ENCODE measurements at places on chromosomes 12 and 14.

GRCh38 chr12:43758247-43758727 is 303 bp downstream of the PUS7L start:
- DNase-seq, result no peak

GRCh38 chr12:81468206-81468605 is 290.9 kb downstream of the PPFIA2 start:
- no peak for DNase-seq

DNA sequence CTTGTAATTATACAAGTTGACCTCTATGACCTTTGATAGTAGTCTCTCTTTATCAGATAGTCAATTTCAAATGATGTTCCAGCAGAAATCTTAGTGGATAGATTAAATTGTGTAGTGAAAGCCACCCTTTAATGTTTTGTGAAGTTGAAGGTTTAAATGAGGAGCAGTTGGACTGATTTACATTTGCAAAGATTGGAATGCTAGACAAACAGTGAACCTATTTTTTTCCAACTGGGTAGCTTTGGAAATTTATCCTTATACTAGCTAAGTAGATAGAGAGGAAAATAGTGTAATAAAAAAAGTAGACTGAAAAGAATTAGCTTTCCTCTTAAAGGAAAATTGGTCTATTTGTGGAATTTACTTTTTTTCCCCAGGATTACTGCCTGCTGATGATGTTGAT is 53.7 kb downstream of the LMO3 start:
- no peak for DNase-seq

DNA sequence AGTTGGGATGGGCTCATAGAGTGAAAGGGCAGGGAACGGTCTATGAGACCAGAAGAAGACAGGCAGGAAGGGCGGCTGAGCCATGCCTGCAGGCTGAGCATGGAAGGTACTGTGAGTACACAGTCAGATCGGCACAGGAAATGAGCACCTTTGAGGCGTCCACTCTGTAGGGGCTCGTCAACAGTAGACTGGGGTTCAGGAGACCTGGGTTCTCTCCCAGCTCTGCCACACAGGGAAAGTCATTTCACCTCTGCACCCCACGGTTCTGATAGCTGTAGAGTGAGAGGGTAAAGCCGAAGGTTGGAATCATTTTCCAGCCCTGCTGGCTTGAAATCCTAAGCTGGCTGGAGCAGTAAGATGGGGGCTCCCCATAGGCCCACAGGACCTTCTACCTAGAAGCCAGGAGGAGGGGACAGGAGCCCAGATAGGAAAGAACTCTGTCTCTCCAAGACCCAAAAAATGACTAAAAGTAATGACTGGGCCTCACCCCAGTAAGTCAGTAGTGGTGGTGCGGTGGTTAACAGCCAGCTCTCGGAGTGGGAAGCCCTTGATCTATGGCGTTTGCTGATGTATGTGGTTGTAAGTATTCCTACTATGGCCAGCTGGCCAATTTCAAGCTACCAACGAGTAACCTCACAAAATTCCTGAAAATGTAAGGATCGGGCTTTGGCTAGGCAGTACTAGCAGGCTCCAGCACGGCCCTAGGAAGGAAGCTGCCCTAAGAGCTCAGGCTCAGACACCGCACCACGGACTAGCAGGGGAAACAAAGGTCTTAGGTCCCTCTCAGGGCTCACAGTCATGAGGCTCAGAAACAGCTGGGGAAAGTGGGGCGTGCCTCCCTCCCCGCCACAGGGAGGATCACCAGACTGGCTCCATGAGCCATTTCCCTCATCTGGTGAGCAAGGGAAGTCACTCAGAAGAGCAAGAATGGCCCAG is 10.3 kb upstream of the CD27 start:
- DNase-seq, result no peak

- DNase-seq, result no peak
Observed at GRCh38 chr12:103318566-103318965, 177.2 kb downstream of the C12orf42 start.

DNA sequence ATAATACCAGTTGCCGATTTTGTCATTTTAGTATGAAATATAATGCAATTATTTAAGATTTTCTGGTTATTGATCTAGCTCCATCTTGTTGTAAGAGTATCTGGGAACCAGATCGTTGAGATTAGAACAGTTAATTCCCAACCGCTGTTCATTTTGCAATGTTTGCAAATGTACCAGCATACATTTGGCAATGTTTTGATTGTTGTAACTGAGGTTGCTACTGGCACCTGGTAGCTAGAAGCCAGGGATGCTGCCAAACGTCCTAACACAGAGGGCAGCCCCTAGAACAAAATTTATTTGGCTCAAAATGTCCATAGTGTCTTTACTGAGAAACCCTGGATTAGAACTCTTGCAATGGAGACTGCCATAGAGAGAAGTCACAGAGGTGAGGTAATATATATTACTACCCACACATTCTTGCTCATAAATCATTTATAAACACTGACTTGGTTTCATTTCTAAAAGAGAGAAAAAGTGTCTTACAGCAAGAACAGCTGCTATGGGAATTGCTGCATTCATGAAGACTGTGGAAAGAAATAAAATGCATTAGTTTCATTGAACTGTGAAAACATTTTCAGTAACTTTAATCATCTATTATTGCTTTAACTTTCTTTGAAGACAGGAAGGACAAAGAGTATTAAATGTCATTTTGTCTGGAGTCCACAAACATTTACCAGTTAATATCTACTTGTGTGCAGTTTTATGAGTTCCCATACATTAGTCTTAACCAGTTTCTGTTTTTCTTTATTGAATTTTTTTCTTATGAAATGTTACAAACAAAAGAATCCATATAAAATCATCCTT is 46.2 kb downstream of the ABCC9 start:
- DNase-seq, result peak; percentile 79

DNA sequence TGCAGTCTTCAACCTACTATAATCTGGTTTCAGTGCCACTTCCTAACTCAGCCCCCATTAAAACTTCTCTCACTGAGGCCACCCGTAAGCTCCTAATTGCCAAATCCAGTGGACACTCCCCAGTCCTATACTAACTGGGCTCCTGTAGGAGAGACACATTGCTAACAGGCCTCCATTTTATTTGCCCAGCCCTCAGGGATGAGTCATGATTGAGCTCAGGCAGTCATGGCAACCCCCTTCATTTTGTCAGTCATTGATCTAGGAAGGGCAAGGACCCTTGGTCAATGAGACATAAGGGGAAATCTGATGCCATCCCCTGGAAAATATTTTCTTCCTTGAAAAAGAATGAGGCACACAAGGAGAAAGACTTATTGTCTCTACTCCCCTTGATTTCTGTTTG is 70.1 kb upstream of the HIF1A start:
- no peak for DNase-seq

GRCh38 chr12:65492998-65493912 is 214.8 kb downstream of the MSRB3 start:
- DNase-seq, result no peak

DNA sequence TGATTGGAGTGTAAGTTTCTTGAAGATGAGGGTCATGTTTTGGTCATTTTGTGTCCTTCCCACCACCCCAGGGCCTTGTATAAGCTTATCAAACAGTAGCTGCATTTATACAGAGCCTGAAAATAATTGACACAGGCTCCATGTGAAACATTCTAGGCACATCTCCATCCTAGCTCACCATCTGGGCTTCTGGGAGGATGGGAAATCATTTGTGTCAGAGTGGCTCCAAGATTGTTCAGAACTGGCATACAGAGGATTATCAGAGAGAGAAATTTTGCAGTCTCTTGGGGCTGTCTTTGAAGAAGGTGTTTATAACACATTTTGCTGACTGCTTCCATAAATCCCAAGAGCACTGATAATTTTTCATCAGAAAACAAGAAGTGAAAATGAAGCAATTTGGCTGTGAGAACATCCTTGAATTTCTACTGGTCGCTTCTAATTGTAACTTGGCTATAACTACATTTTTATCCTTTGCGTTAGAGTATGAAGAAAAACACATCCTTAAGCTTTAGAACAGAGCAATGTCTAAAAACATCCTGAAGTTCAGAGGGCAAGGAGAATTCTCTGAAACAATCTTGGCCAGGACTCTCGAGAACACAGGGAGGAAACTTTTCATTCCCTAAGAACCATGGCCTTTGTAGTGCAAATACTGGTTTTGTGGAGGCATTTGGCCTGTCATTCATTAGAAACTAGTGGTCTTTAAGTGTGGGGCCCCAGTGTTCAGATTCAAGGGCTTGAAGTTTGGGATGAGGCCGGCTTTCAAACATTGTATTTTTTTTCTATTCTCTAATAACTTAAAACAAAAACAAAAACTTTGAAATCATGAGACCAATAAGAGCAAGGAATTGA is 151.1 kb downstream of the DACT1 start:
- DNase-seq, result no peak

DNA sequence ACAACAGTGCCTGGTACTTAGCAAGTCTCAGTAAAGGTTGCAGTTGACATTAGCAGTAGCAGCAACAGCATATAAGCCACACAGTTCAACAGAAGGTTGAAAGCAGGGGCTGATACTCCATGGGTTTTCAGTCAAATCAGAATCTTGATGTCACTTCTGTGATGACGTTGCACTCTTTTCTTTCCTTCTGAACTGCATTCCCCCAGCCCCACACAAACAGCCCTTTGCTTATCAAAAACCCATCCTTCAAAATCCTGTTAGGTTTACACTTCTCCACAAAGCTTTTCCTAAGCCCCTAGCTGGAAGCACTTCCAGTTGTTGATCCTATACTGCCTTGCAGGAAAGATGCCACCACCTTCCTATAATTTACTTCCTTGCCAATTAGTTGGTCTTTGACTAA is 34.0 kb upstream of the KCNK13 start:
- DNase-seq, result no peak

- DNase-seq, result no peak
Observed at GRCh38 chr14:73792481-73792880, 59.1 kb upstream of the PTGR2 start.

DNA sequence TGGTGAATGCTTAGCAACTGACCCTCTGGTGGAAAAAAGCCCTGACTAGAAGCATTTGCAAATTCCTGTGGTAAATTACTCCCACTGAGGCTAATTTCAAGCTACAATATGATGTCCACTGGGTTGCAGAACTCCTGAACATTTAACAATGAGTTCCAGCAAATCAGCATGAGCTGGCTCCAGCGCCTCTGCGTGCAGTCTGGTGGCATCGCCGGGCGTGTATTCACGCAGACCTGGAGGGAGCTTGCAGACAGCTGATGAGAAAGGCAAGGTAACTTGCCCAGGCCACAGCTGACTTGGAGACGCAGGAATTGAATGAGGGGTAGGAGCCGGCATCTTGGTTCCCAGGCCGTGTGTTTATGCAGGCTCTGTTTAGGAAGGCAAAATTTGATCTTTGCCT is 45.1 kb upstream of the KCNA1 start:
- DNase-seq, result no peak

- DNase-seq, result no peak
Observed at GRCh38 chr12:65882486-65882885, 58.2 kb downstream of the HMGA2 start.

DNA sequence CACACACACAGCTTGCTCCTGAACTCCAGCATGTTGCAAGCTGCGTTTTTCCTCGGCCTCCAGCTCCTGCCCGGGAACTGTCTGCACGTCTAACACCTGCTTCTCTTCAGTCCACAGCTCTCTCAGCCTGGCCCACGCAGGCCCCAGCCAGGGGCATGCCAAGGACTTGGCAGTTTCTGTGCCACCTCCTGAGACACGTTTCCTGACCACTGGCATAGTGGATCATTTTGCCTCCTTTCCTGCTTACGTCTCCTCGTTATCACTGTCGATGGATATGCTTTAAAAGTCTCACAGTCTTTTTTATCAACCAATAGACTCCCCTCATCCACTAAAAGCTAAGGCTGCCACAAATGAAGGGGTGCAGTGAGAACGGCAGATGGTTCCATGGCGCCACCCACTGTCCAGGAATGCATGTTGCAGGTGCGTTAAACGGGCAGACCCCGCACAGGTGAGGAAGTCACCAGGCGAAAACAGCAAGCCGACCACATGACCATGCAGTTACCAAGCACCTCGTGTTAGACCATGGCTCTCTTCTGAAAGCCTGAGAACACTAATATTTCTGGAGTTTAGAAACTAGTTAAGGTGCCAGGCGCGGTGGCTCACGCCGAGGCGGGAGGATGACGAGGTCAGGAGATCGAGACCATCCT is 14.7 kb upstream of the TEAD4 start:
- no peak for DNase-seq

- no peak for DNase-seq
Observed at GRCh38 chr12:19483727-19484126, 44.4 kb downstream of the AEBP2 start.

- no peak for DNase-seq
Observed at GRCh38 chr12:121628037-121628436, 1.7 kb downstream of the ORAI1 start.

- no peak for DNase-seq
Observed at GRCh38 chr14:106044949-106045596, 518.7 kb downstream of the TMEM121 start.

GRCh38 chr12:13273850-13274249 is 77.3 kb downstream of the EMP1 start:
- DNase-seq, result no peak

GRCh38 chr12:132161036-132161781 is 17.0 kb downstream of the NOC4L start:
- DNase-seq, result no peak

- DNase-seq, result peak; percentile 81
Observed at GRCh38 chr14:24132061-24132685, 1.7 kb downstream of the FITM1 start.

DNA sequence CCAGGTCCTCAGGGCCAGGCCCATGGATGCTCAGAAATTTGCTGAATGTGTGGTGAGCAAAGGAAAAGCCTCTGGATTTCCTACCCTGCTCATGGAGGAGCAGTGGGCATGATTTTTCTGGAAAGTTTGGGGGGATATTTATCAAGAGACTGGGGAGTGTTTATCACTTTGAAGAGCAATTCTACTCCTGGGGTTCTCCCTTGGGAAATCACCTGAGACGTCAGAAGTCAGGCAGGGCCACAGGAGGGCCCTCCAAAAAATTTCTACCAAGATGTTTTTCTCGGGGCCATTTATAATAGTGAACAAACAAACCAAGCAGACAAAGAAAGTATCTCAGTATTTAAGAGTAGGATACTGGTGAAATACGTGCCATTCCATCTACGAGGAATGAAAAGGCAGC is 20.1 kb upstream of the EIF2B2 start:
- DNase-seq, result no peak

DNA sequence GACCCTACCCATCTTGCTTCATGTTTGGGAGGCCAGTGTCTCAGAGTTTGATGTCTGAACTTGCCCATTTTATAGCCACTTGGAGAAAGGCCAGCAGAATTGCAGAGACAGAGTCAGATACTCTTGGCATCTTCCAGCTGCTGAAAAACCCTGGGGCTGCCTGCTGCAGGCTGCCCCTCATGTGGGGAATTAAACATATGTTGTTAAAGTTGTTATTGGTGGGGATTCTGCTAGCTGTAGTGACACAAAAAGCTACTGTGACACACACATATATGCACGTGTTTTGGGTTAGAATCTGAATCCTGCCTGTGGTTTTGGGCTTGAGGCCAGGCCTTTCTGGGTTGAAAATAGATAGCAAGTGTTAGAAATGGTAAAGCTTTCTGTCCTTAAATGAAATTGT is 1288.4 kb downstream of the AACS start:
- no peak for DNase-seq

All from left lobe of liver (tissue), 2 donors.